ENCODE measurements at places on chromosomes 16 and 17.

- no peak for DNase-seq
Observed at GRCh38 chr17:58521680-58522079, 7.2 kb upstream of the MTMR4 start.

DNA sequence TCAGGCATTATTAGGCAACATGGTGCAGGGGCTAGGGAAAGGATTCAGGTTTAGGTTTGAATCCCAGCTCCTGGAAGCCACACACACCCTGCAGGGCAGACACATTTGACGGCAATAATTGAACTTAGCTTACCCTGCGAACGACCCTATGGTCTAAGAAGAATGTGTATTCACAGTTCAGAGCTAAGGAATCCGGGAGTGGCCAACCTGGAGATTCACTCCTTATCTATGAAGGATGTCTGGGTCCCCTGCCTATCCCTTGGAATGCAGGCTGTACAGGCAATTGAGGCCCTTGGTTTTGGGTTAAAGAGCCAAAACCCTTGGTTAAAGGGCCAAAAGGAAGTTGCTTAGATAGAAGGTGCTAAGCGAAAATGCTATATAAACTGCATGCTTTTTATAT, 2.9 kb upstream of the SYT17 start:
- no peak for DNase-seq

DNA sequence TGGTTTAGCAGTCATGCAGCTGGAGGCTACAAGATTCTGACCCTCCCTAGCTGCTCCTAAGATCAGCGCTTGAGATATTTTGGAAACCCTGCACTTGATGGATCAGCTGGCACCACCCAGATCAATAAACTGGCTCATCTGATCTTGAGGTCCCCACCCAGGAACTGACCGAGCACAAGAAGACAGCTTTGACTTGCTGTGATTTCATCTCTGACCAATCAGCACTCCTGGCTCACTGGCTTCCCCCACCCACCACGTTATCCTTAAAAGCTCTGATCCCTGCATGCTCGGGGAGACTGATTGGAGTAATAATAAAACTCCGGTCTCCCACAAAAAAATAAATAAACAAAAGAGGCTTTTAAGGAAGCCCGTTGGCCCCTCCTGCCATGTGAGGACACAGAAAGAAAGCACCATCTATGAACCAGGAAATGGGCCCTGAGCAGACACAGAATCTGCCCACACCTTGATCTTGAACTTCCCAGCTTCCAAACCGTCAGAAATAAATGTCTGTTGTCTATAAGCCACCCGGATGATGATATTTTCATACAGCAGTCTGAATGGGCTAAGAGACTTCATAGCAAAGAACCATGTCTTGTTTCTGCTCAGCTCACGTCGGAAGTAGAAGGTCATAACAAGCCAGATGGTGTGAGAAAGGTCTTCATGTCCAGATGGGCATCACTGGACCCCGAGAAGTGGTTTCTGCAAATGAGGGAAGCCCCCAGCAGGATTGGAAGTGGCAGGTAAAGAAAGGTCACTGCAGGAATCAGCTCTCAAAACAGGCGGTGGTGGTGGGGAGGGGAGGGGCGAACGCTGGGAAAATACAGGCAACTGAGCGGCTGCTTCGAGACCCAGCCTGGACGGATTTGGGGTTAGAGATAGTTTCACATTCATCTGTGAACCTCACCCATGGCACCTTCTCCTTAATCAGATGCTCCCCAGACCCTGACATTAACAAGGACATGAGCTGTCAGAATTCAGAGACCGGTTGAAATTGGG, 19.8 kb upstream of the RPH3AL start:
- DNase-seq, result no peak

DNA sequence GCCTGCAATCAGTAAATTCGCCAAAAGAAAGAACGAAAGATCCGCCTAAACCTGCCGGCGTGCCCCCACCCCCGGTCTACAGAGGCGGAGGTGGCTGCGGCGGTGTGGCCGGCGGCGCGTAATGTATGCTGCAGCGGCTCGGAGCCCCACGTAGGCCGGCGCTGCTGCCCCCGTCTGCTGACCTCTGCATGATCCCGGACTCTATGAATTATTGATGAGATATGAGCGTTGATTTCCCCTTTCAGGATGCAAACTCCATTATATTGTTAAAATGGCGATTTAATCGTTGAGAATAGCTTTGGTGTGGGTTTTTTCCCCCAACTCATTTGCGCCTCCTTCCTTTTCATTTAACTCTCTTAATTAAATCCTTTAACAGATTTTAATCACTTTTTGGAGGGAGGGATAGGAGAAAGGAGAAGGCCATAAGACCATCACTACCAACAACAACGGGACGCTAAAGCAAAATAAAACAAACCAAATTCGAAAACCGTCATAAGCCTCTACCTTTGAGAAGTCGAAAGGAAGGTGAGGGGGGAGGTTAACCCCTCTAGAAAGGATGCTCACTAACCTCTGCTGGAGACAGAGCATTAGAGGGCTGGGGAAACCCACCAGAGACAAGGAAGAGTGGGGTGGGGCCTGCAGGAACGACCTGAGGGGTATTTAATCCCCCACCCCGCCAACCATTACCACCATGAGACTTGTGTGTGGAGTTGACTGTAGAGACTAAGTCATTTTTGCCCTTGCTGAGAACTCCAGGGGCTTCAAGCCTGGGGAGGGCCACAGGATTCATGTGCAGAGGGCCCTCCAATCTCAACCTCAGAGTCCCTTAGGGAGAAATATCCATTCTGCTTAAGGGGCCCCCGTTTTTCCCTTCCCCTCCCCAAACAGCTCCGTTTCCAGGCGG, 3.4 kb downstream of the HOXB3 start:
- DNase-seq, result no peak

DNA sequence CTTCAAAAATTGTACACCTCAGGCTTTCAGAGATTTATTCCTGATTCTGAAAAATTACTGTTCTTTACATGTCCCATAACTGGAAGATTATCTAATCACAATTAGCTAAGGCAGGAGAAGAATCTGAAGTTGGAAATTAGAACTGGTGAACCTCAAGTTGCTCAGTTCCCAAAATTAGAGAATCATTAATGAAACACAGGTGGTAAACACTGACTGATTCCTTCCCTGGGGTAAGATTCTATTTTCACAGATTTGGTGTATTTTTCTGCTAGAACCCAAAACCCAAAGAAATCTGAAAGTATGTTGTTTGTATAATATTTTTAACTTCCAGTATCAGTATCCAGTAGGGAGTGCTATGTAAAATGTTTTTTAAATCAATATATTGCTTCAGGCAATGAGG, 25.7 kb downstream of the PHKB start:
- DNase-seq, result no peak

GRCh38 chr17:47660064-47660492, 10.4 kb downstream of the KPNB1 start:
- DNase-seq, result no peak

DNA sequence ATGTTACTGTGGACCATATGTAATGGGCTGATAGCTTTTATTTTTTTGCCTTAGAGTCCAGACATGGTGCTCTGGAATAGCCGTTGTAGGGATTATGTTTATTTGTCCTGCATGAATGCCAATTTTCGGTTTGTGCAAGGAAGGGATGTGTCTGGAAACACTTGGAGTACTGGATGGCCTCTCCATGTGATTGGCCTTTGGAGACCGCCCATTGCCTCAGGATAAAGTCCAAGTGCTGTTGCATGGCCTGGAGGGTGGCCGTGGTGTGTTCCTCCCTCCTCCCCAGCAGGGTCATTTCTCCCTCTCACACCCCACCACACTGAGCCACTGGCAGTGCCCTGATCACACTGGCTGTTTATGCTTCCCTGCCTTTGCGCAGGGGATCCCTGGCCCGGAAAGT, 93.9 kb downstream of the MSI2 start:
- DNase-seq, result no peak

- no peak for DNase-seq
Observed at GRCh38 chr17:41868568-41868967, 3.3 kb upstream of the KLHL11 start.

- no peak for DNase-seq
Observed at GRCh38 chr17:69207151-69207550, 21.5 kb downstream of the ABCA10 start.

DNA sequence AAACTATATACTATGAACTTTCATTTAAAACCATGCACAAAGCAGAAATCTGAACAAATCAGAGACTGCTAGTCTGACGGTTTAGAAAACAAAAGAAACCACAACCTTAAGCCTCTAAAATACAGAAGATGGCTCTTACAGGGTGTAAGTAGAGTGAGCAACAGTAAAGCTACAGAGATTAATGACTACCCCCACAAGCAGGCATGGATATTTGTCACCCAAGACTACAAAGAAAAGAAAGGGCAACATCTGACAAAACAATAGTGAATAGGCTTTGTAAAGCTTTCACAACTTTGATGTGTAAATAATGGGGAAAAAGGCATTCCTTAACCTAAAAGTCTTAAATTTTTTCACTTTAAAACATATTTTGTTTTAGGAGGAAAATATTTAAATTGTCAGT, 75.0 kb downstream of the SPAG9 start:
- no peak for DNase-seq

- no peak for DNase-seq
Observed at GRCh38 chr16:4852221-4852872, 5.1 kb downstream of the UBN1 start.

DNA sequence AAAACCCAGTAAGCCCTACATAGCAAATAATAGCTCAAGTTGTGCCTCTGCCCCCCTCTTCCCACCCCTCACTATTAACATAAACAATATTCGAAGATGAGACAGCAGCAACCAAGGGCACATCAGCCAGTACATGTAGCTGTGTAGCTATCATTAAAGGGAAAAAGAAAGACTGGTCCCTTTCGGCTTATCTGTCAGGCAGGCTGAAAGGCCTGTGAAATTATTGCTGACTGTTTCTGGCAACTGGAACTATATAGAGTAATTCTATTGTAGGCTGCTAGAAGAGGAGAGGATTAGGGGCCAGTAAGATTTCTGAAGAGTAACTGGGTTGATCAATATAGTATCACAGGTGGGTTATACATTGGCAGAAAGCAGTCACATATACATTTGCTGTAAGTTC, 36.5 kb upstream of the RASL10B start:
- no peak for DNase-seq

DNA sequence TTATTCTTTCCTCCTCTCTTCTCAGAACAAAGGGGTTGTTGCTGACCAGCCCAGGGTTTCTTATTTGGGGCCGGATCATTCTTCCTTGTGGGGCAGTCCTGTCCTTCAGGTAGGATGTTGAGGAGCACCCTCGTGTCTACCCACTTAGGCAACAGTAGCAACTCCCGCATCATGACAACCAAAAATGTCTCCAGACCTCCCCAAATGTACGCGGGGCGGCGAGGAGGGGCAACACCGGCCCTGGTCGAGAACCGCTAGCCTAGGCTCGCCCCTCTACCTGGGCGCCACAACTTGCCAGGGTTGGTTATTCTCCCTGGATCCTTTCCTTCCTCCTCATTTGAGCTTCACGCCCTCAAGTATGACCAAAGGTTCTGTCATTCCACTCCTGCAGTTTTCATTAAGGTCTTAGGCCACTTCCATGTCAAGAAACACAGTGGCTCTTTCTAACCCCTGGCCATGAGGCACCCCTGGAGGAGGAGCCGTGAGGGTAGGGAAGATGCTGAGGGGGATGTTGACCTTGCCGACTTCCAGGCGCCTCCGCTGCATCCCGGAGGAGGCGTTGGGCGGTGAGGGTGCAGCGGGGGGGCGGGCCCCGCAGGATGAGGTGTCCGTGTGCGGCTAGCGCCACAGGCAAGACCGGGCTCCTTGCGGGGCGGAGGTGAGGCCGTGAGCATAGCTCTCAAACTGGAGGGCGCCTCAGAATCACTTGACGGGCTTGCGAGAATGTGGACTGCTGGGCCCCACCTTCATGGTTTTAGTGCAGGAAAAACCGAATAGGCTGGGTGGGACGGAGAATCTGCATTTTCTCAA, 712 bp upstream of the SPECC1 start:
- DNase-seq, result no peak

DNA sequence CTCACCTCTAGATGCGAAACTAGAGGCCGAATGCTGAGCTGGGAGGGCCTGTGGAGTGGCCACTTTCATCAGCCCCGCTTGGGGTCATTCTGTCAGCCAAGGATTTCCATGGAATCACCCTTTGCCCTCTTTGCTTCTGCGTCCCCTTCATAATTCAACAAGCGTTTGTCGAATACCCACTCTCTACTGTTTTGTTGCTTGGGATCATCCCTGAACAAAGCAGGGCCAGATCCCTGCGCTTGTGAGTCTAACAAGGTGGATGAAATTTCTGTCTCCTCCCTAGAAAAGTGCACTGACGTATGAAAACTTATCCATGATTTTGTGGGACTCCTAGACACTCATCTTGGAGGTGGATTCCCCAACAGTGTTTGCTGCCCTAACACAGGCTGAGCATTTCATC, 3.3 kb upstream of the SLC12A3 start:
- no peak for DNase-seq

DNA sequence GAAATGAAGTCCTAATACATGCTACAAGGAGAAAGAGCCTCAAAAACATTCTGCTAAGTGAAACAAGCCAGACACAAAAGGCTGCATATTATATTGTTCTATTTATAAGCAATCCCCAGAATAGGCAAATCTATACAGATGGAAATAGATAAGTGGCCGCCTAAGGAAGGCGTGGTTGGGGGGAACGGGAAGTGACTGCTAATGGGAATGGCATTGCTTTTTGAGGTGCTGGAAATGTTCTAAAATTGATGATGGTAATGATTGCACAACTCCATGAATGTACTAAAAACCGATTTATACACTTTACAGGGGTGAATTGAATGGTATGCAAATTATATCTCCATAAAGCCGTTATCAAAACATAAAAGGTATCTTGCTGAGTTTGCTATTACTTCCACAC, 67.7 kb downstream of the GAS7 start:
- DNase-seq, result no peak

- no peak for DNase-seq
Observed at GRCh38 chr16:77059446-77059845, 131.5 kb upstream of the MON1B start.

GRCh38 chr16:88527186-88527936, 42.8 kb upstream of the ZC3H18 start:
- no peak for DNase-seq

GRCh38 chr16:678209-678857, 1.9 kb upstream of the STUB1 start:
- DNase-seq, result no peak

DNA sequence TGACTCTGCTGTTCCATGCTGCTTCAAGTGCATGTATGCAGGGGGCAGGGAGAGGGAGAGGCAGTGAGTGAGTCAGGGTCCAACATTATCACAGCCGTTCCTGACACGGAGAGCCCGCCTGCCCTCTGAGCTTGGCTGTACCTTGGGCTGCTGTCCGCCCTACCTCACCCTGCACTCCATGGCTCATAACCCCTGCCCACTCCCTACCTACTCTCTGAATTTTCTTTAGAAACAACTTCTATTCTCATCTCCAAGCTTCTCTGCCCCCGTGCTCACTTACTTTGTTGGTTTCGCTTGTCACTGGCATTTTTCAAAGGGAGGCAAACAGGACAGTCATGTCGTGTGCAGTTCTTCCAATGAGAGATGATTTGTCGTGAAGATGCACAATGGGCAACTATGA, 74.4 kb upstream of the TRAP1 start:
- DNase-seq, result no peak

- no peak for DNase-seq
Observed at GRCh38 chr16:69057400-69058378, 47.8 kb upstream of the HAS3 start.
